Right cardiac atrium (tissue), 5 donors: ENCODE measurements at places on chromosomes 12 and 14. TPM values are rescaled to one million over a fixed set of nuclear protein-coding genes. Genes with fewer than 3 reads are reported as not detected.

- no peak for DNase-seq
These were observed 85.6 kb downstream of the SYNE2 start for GRCh38 chr14:63938198-63939005.

- DNase-seq: peak; percentile 74
These were observed at the start of gene GPD1 for GRCh38 chr12:50103767-50104321. Gene GPD1, plus strand, starts transcription at chr12:50104008. Its CDS starts 43 bp downstream, at chr12:50104051.

DNA sequence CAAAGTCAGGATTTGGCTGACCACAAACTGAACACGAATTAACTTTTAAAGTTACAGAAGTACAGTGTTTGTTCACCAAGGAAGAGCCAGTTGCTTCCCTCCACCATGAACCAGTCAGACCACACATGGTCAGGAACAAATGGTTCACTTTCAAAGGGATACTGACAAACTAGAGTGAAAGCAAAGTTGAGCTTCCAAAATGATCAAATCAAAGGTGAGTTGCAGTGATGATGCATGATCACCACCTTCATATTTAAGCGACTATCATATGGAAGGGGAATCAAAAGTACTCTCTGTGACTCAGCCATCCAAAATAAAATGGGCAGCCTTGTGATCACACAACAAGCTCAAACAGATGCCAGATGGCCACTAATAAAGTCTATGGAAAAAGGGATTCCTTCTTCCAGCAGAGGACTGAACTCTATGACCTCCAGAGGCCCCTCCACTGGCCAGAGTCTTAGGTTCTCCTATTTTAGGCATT, 13.1 kb downstream of the NT5DC3 start:
- no peak for DNase-seq

- DNase-seq: no peak
These were observed 123.5 kb upstream of the RFLNA start for GRCh38 chr12:124171231-124171979.

DNA sequence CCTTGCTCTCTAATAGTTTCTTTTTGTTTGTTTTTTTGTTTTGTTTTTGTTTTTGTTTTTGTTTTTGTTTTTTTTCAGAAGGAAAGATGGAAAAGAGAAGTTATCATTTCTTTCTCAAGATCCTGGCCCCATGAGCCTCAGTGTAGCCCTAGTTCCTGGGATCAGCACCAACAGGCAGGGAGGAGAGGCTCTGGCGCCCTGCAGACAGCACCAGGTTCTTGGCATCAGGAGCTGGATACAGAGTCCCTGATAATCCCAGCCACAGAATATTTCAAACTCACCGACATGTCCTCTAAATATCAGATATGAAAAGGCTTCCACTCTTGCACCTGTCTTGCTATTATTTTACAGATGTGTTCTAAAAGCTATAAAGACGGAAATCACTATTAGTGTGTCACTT, 52.7 kb downstream of the FOXN3 start:
- no peak for DNase-seq

DNA sequence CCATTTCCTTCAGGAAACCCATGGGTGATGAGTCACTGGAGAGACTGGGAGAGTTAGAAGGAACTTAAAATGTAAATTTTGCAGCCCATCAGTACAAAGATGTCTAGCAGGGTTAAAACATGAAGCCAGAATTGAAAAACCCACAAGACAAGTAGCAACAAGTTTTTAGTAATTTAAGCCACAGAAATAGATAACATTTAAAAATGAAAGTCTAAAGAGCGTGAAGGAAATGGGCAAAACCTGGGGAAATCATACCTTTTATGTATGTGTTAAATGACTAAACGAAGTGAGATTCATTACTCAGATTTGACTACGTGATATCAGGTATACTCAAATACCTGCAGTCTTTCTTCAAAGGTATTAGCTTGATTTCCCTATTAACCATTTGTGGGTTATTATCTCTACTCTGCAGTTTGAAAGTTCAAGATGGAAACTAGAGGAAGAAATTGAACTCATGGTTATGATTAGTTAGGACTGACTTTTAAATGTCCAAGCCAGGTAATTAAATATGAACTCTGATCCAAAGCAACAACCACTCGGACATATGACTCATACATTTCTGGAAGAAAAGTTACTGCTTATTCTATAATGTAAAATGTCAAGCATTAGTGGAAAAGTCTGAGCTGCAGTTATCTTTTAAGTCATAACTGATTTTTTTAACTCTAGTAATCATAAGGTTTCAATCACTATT, 84.1 kb downstream of the ITPR2 start:
- DNase-seq: no peak

DNA sequence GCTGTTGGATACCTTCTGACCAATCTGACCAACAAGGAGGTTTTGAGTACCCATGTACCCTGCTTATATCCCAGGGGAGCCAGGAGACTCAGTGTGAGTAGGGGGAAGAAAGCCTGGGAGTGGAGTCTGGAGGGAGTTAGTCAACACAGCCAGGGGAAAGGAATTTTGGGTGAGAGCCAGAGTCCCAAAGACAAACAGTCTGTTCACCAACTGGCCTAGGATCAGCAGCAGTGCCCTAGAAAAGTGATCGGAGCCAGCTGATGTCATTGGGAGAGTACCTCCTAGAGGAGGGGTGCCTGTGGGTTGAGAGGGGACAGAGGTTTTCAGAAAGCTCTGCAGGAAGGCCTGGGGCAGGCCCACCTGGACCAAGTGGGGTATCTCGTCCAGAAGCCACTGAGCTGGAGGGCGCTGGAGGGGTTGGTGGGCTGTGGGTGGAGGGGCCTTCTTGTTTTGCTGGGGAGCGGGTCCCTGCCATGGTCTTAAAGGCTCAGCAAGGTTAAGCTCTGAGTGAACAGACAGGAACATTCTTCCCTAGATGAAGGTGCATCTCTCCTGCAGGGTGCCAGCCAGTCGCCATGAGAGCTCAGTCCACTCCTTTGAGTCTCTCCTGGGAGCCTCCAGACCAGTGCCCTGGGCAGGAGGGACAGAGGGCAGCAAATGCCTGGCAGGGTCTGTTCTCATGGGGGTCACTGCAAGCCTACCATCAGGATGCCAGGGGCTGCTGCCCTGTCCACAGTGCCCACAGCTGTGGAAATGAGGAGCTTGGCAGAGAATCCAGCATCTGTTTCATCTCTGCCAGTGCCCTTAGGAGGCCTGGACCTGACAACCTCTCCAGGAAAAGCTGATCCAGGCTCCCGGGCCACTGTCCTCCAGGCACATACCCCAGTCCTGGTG, 63.6 kb downstream of the CHGA start:
- peak; percentile 50 for DNase-seq

- DNase-seq: peak; percentile 92
These were observed 1.6 kb upstream of the INF2 start for GRCh38 chr14:104687601-104688504.

DNA sequence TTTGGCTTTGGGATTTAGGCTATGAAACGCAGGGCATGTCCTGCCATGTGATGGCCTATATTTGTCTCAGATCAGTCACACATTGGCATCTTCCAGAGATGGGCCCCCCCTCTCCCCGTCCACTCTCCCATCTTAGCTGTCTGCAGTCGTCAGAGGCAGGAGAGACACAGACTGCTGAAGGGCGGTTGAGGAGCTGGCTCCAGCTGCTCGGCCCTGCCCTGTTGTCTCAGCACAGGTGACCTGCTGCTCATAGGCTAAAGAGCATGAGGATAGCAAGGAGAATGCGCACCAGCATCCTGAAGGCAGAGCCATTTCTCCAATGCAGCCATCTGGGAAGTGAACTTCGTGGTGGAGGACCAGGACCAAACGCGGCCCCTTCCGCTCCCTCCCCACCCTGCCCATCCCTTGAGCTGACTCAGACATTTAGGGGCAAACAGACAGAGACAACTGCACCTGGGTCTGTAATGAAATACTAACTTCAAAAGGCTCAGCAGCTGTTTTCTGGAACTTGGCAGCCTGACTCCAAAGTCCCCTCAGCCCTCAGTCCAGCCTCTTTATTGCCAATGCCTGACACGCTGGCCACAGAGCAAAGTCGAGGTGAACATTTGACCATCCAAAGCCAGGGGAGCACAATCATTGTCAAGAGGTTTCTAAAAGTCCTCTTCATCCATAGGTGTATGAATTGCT, 22.3 kb downstream of the FZD10 start:
- DNase-seq: no peak

GRCh38 chr12:111093428-111094142, 173.2 kb upstream of the MYL2 start:
- no peak for DNase-seq

GRCh38 chr12:54222609-54223008, 33.8 kb upstream of the SMUG1 start:
- no peak for DNase-seq

DNA sequence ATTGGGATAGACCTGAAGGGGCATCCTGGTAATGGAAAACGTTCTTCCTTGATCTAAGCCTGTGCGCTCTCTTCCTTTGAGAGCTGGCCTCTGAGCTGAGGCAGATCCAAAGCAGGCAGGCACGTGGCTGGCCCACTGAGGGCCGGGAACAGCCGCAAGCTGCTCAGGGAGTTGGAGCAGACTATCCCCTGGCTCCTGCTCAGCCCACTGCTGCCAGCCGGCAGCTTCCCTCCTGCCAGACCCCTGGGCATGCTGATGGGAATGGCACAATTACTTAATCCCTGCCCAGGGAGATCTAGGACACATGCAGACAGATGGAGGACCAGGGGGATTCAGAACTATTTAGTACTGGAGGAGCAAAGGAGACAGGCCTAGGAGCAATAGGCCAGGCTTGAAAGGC, 14.4 kb downstream of the NEUROD4 start:
- no peak for DNase-seq

DNA sequence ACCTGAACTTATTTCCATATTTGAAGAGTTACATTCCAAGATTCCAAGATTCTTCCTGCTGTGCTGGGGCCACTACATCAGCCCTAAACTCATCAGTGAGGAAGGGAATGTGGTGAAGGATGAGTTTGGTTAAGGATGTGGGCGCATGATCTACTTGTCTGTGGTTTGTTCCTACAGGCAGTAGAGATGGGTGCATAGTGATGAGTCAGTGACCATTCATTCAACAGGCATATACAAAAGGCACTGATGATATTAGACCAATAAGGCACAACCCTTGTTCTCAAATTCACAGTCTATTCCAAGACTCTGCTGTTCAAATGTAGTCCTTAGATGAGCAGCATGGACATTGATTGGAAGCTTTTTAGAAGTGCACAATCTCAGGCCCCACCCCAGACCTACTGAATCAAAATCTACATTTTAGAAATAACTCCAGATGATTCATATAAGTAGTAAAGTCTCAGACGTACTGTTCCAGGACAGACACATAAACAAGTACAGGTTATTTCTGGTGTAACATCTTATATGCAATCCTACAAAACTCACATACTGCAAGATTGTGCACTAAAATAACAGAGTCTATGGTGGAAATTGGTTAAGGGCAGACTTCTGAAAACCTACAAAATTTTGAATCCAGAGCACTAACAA, 47.7 kb upstream of the MAP3K9 start:
- DNase-seq: no peak

- DNase-seq: no peak
These were observed 54.5 kb upstream of the ASPG start for GRCh38 chr14:104030958-104031357.

The ACOT6 gene
- not detected for total RNA-seq

The LALBA gene
- not detected for total RNA-seq

The PDE3A gene
- 99.7 TPM for total RNA-seq

The MMP19 gene
- total RNA-seq: 7.0 TPM

The RD3L gene
- 28.9 TPM for total RNA-seq

The OR4E1 gene
- total RNA-seq: not detected

The PRICKLE1 gene
- 25.7 TPM for total RNA-seq

The RNASE7 gene
- not detected for total RNA-seq
